ENCODE measurements at places on chromosomes 2 and 18.
A peak's percentile ranks its signal among the peaks of the same experiment; 100 is the strongest.

DNA sequence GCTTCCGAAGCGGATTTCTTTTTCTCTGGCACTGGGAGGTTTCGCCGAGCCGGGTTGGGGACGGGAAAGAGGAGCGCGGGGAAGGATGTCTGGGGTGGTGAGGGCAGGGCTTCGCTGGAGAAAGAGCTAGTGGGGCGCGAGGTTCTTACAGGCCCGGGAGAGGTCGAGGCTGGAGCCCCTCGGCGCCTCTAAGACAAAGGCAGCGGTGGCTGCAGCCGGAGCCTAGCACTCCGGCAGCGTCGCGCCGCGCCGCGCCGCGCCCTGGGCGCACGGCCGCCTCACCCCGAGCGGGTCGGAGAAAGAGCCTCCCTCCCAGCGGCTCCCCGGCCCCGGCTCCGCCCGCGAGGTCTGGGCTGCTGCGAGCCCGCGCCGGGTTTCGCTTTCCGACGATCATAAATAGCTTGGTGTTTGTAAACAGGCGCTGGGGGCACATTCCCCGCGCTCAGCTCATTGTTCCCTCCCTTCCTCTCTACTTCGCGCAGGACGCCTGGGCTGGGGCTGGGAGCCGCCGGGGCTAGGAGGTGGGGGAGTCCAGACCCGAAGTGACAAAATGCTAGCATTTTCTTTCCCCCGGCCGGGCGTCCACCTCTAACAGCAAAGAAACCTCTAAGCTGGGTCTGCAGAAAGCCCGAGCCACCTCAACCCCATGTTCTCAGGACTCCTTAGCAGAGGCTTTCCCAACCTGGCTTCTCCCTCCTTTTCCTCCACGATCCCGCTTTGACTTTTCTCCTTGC, 813 bp upstream of the MEIS1 start:
- DNase-seq = peak; percentile 24

GRCh38 chr2:191688934-191689695, 11.2 kb downstream of the NABP1 start:
- DNase-seq = no peak

DNA sequence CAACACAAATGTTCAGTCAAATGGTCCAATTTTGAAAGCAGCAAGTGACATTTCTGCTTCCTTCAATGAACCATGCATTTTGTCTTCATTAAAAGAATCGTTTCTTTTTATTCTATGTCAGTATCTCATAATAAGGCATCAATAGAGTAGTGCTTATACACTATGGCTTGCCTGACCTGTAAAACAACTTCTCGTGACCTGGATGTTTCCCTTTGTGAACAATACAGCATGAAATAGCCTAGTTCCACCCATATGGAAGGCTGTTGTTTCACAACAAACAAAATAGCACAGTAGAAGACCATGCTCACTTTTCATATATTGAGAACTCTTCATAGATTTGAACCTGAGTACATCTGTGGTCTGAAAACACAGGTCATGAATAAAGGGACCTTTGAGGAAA, 104.3 kb upstream of the PIK3C3 start:
- no peak for DNase-seq

DNA sequence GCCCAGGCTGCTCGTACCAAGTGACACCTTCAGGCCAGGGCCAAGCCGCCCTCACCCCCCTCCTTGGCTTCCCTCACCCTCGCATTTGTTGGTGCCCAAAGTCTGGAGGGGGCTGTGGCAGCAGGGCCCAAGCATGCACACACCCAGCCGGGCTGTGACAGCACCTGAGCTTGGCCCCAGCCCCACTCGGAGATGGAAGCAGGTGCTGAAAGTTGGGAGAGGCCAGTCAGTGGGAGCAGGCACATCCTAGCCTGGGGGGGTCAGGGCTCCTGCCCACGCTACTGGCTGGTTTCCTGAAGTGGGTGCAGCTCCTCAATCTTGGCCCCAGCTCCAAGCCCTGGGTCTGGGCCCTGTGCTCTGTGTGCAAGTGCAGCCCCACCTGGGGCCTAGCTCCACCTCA, 228.0 kb downstream of the RDH14 start:
- DNase-seq = no peak

- DNase-seq = no peak
These were observed 91.5 kb downstream of the LTBP1 start for GRCh38 chr2:33038230-33038629.

DNA sequence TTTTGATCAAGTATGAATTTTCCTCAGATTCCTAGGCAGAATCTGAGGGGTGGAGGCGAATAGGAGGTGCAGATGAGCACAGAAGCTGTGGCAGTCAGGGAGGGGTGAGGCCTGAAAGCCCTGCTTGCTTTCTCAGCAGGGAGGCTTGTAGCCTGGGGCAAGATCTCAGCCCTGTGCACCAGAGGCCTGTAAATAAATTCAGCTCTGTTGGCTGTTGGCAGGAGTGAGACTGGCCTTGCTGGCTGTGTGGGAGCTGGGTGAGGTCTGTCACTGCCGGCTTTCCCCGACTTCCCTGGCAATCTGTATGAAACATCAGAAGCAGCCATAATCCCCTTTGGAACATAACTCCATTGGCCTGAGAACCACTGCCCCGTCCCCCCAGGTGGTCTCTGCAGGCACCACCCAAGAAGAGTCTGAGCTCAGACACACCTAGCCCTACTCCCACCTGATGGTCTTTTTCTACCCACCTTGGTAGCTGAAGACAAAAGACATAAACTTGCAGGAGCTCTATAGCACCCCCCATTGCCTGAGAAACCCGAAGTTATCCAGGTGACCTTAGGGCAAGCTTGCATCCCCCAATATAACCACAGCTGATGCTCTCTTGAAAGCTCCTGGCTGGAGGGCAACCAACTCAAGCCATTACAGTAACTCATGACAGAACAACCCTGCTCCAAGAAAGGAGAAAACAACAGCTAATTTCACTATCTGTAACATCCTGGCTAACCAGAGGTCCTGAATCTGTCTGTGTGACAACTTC, 32.3 kb downstream of the EVA1A start:
- no peak for DNase-seq

GRCh38 chr2:39133215-39133851, 12.5 kb upstream of the SOS1 start:
- DNase-seq = no peak

- DNase-seq = no peak
These were observed 491.7 kb upstream of the MEIS1 start for GRCh38 chr2:65943099-65943786.

- no peak for DNase-seq
These were observed 92.1 kb downstream of the TMEM18 start for GRCh38 chr2:584863-585823.

DNA sequence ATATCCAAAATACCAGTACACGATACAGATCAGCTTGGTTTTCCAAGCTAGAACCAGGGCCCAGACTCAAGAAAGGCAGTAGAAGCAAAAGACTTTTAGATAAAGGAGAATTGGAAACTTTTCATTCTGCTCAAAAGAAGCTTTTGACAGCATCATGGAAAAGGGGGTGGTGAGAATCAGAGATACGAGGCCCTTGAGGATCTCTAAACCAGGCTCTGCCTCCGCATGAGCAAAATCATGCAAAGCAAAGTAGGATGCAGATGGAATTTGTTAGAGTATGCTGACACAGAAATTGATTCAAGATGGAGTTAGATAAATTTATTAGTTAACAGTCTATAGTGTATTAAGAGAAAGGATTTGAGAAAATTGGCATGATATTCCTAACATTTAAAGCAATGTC, 39.8 kb downstream of the FAM98A start:
- DNase-seq = no peak

DNA sequence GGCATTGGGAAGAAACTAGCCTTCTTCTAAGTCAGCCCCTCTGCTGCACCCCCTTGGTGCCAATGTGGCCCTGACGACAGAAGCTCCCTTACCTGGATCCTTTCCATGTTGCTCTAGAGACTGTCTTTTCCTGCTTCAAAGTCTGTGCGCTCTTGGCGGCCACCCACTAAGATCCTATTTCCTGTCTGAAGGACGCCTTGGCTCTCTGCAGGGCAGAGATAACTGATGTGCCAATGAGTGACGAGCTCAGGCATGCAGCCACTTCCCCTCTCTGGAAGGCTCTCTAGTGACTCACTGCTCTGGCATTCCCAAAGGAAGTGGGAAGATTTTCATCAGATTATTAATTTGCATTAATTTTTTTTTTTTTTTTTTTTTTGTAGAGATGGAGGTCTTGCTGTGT, 273.5 kb downstream of the CDH20 start:
- peak; percentile 87 for DNase-seq

- DNase-seq = peak; percentile 79
These were observed 79.2 kb downstream of the LAMA1 start for GRCh38 chr18:7038330-7038851.

DNA sequence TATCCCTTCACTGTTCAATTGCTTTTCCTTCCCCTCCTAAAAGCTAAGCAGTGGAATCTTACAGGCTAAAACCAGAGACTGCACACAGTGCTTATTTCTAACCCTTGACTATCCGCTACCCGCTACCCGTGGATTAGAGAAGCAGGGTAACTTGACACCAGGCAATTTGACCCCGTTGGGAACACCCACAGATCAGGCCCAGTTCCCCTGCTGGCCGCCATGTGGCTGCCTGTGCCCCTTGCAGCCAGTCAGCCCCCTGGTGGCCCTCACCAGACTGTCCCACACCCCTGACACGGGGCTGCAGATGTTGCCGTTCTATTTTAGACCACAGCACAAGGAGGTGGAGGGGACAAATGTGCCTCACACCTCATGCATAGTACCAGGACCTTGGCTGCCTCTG, 74.8 kb downstream of the TXNL1 start:
- no peak for DNase-seq

- no peak for DNase-seq
These were observed 102.1 kb upstream of the CDCA7 start for GRCh38 chr2:173252581-173252980.

DNA sequence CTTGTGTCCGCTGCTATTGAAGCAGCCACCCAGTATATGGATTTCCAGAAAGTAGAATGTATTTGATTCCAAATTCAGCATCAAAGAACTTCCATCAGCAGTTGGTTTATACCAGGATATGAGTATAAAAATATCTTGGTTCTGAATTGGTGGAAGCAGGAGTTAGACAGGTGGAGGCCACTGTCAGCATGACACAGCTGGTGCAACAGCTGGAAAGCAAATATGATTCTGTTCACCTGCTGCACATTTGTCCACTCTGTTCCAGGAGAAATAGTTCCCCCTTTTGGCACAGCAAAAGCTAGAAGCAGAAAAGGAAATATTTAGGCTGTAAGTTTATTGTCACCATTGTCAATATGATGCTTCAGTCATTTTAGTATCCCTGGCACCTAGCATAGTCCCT, 41.2 kb downstream of the KIAA2012 start:
- no peak for DNase-seq

DNA sequence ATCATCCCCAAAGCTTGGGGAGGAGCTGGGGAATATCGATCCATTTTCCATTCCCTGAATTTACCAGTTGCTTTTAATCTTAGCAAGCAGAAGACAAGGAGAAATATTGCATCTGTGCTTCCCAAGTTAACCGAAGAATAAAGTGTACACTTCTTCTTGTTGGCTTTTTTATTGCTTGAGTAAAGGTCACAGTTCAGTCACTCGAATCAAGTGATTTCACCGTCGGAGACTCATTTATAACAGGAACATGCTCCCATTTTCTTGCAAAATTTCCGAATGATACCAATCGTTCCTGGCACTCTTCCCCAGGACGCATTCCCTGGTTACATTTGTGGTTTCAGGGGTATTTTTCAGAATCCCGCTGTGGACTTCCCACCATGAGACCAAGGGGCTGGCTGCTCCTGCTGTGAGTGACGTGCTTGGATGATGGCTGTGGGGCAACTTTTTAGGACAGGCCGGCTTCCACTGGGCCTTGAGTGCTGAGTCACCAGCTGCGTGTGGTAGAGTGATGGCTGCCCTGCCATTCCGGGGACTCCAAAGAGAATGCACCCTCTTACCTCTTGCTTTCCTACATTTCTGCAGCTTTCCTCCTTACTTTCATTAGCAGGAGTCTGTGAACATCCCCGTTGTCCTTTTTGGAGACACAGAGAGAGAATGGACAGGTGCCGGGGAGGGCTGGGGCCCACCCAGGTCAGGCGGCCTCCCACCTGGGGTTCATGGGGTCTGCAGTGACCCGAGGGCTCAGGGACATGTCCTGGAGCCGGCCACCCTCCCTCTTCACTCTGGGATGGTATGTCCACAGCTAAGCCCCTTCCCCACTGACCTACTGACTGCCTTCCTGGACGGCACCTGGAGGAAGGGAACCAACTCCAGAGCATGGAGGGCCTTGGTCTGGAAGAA, 60.7 kb upstream of the HDAC4 start:
- DNase-seq = no peak

DNA sequence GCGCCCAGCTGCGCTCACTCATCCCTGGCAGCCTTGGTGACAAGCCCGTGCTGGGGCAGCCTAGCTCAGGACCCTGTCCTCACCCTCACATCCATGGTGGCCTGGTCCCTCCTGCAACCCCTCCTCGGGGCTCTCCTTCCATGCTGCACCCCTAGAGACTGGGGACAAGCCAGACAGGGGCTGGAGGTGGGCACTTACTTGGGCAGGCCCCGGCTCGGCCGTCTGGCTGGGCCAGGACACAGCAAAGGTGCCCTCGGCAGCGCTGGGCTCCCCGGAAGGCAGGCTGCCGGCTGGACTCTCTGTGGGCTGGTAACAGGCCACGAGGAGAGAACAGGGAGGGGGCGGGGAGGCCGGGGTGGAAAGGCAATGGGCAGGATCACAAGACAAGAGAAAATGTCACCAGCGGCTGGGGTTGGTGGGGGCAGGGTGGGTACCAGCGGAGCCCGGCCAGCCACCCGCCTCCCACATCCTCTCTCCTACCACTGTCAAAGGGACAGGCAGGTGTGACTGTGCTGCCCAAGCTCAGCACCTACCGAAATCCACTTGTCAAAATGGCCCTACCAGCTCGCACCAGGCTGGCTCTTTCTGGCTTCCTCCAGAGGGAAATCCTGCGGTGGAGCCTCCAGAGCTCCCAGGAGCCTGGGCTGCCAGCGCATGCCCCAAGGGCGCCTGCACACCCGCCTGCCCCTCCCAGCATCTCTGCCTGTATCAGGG, 54.7 kb downstream of the BIN1 start:
- DNase-seq = no peak

DNA sequence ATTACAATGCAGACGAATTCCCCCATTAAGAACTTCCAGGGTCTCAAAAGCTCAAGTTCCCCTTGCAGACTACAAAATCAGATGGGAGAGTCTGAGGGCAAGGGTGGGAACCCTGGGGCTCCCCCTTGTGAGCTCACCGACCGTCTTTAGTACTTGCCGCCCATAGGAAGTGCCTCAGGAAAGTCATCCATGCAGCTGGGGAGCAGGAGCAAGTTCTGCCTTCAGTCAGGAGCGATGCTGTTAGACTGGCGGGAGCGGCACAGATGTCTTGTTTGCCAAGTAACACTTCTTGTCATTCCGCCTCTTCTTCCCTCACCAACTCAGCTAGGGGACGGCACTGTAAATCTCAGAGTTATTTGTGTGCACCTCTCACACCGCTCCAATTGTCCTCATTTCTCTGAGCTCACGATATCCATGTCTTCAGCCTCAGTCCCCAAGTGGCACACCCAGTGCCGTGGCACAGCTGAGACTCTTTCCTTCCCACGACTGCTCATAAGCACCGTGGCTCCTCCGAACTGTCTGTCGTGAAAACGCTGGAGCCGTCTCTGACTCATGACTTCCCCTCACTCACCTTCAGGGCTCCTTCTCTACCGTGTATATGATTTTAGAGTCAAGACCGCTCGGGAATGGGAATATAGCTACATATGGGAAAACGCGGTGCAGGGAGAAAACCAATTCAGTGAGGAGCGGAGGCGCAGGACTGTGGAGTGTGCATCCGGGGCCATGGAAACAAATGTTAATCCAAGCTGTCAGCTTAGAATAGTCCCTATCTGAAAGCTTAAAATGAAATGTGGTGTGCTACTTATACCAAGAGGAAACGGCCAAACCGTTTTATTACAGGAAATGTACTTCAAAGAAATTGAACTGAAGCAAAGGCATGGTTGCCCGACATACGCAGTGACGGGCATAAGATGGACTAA, 34.0 kb downstream of the UXS1 start:
- no peak for DNase-seq
